Vagina (tissue), 2 donors: ENCODE measurements at places on chromosomes 1 and 21.

GRCh38 chr21:36990508-36991205 is 15.8 kb upstream of the RIPPLY3 start:
- no peak for DNase-seq

GRCh38 chr1:222370081-222370912 is 177.6 kb downstream of the HHIPL2 start:
- no peak for DNase-seq

- no peak for DNase-seq
Measured at GRCh38 chr21:44379515-44379848, 26.1 kb downstream of the TRPM2 start.

DNA sequence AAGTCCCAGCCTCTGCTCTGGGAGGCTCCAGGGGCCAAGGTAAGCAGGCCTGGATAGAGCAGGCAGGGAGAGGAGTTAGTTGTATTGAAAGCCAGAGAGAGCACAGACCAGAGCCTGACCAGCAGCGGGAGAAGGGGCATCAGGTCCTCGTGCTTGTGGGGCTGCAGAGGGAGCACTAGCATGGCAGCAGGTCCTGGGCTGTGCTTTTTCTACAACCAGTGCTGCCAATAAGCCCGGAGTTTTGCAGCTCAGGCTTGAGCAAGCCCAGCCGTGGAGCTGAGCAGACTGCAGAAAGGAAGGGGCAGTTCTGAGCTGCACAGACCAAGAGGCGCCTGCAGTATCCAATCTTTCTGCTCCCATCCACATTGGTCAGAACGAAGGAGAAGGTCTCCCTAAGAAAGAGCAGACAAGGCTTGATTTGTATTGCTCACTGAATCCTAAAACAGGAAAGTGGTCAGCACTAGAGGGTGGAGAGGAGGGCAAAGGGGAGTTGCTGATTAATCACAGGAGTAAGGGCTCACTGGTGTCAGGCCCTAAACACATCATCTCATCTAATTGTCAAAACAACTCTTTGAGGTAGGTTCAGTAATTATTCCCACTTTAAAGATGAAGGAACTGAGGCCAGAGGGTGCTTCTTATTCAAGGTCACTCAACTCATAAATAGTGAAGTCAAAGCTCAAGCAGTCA is 2.7 kb downstream of the DENND2D start:
- no peak for DNase-seq

- no peak for DNase-seq
Measured at GRCh38 chr21:33870768-33871167, 44.8 kb downstream of the ATP5PO start.

GRCh38 chr1:47647327-47647845 is 209.5 kb downstream of the FOXD2 start:
- DNase-seq = no peak

DNA sequence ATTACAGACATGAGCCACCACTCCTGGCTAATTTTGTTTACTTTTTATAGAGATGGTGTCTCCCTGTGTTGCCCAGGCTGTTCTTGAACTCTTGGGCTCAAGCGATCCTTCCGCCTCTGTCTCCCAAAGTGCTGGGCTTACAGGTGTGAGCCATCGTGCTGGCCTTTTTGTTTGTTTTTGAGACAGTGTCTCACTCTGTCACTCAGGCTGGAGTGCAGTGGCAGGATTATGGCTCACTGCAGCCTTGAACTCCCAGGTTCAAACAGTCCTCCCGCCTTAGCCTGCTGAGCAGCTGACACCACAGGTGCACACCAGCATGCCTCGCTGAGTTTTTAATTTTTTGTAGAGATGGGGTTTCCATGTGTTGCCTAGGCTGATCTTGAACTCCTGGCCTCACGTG is 49.1 kb downstream of the ADARB1 start:
- DNase-seq = no peak

GRCh38 chr1:204104331-204105130 is 31.6 kb downstream of the SOX13 start:
- DNase-seq = no peak

DNA sequence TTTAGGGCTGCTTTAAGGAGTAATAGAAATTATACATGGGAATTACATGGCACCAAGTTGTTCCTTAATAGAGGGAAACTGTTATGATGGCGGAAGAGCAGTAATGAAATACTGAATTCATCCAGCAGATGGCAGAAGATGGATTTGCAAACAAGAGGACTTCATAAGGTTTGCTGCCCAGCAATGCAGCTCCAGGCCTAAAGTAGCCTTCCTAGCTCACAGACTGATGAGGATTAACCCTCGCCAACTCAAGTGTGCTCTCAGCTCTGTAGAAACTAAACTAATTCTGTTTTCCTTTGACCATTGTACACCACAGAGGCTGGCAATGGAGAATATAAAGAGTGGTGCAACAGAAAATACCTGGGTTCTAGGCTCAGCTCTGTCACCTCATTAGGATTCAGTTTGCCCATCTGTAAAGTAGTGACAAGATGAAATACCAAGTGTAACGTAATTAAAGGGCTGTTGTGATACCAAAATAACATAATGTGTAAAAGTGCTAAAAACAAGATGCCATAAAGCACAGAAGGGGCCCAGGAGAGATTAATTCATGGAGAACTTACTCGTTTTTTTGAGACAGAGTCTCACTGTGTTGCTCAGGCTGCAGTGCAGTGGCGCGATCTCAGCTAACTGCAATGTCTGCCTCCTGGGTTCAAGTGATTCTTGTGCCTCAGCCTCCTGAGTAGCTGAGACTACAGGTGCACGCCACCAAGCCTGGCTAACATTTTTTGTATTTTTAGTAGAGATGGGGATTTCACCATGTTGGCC is 102.4 kb upstream of the SERBP1 start:
- no peak for DNase-seq

DNA sequence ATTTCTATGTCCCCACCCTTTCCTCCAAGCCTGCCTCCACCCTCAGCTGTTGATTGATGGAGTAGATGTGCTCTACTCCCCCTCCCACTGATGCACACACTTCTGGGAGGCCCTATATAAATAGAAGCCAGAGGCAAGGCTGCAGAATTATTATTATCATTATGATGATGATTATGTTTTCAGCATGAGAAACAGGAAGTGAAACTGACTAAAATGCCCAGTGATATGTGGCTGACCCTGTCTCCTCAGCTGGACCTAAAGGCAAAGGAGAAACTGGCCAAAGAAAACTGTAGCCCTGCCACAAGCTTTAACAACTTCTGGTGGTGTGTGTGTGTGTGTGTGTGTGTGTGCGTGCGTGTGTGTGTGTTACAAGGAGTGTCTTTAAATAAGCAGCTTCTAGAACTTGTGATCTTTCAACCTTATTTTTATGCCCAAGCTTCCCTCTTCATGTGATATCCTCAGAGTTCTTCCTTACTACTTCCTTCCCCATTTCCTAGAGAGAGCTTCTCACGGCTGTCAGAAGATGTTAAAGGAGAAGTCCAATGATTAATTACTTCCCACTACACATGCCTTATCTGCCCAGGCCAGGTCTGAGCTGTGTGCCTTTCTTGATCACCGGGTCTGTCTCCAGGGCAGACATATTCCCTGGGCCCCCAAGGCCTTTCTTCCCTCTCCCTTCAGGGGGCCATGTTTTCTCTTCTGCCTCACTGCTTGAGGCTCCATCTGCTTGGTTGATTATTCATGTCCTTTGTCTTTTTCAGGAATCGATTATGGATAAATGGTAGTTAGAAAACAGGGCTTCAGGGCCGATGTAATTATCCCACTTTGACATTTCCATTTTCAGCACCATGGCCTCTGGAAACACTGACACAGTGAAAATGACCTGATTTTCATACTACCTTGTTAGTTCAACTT is 11.6 kb upstream of the MAPKAPK2 start:
- DNase-seq = no peak

DNA sequence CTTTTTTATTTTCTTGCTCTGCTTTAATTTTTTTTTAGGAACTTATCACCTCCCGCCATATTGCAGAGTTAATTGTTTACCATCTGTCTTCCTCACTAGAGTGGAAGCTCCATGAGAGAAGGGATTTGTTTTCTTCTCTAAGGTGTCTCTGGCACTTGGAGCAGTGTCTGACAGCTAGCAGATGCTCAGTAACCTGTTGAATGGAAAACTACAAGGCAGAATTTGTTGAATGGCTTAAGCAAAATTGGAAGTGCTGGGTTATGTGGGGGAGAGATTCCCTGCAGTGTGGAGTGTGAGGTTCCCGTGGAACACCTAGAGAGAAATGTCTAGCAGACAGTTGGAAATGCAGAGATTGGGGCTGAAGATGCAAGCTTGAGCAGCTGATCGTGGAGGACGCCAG is 59.5 kb upstream of the PARP1 start:
- no peak for DNase-seq

- no peak for DNase-seq
Measured at GRCh38 chr1:110207831-110208230, 2.3 kb upstream of the KCNC4 start.

DNA sequence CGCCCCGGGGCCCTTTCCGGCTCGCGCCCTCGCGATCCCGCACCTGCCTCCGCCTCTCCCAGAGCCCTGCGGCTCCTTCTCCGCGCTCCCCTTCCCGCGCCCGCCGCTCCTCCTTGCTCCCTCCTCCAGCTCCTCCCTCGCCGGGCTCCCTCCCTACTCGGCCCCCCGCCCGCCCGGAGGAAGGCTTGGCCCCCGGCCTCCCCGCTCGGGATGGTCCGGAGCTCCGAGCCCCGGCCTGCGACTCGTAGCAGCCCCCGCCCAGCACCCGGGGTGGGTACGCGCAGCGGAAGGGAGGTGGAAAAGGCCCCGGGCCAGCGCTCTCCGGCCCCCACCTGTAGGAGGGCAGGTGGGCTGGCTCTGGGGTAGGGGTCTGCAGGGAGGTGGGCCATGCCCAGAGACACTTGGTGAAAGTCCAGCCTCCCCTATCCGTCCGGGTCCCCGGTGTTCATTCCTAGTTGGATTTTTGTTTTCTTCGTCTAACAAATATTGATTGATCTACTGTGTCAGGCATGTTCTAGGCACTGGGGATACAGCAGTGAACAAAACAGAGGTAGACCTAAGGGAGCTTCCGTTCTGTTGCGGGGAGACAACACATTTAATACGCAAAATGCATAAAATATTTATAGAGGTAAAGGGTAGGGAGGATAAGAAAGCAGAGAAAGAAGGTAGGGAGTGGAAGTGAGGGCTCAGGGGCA is at the start of gene HTR1D:
HTR1D (minus strand) TSS at position 82 of the 695 bp plus-strand sequence. CDS start 23,283 bp downstream, outside the sequence.
- DNase-seq = no peak

DNA sequence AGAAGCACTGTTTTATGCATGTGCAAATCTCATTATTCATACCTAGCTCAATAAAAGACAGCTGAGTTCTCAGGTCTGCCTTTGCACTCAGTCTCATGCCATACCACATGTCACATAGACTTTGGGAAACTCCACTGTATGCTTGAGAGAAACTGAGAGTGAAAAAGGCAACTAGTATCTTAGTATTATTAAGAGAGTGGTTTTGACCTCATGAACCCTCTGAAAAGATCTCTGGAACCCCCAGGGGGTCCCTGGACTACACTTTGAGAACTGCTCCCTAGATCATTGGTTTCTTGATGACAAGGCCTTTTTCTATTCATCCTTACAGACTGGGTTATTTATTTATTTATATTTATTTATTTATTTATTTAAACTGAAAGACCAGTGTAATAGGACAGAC is 3.7 kb upstream of the RHEX start:
- DNase-seq = no peak

- DNase-seq = no peak
Measured at GRCh38 chr1:90964444-90965035, 57.3 kb downstream of the ZNF644 start.

GRCh38 chr1:116679828-116680628 is 12.5 kb upstream of the IGSF3 start:
- no peak for DNase-seq

GRCh38 chr1:228554107-228554506 is 66.9 kb downstream of the RNF187 start:
- no peak for DNase-seq

- no peak for DNase-seq
Measured at GRCh38 chr1:21262293-21263051, 27.8 kb downstream of the ECE1 start.

DNA sequence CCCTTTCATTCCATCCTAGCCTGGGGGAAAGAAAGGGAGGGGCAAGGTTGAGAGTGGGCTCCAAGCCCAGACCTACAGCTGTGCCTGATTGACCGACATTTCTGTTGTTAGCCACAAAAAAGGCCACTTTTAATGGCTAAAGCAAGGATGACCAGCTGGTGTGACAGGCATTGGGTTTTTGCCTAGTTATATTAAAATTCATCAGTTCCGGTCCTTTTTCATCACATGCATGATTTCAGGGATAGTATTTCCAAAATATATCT is 192.3 kb downstream of the ZNF326 start:
- no peak for DNase-seq

DNA sequence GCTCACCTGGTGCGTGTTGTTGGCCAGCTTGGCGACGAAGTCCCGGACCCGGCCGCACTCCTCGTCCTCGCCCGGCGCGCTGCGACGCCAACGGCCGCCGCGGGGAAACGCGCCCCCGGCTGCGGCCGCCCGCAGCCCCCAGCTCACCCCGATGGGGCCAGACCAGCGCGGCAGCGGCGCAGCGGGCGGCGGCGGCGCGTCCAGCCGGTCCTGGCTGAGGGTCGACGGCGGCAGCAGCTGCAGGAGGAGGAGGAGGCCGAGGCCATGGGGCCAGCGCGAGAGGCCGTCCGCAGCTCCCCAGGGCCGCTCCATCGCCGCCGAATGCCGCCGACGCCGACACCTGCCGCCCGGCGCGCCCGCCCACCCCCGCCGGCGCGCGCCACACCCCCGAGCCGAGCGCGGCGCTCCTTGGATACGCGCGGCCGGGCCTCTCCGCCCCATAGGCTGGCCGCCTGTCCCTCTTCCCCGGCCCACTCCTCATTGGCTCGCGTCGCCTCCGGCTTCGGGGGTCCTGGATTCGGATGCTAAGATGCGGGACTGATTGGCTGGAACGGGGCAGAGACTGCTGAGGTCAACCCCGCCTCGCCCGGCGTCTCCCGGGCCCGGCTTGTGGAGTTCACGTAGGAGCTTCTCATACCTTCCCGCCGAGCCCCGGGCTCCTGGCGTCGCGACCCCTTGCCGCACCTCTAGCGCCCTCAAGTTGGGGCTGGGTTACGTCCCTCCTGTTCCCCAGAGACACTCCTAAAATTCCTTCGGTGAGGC is at the start of gene SORT1:
SORT1 (minus strand) TSS at position 338 of the 762 bp plus-strand sequence; CDS start at position 312, 26 bp downstream.
- no peak for DNase-seq

- no peak for DNase-seq
Measured at GRCh38 chr1:180612632-180613031, 19.2 kb upstream of the XPR1 start.

DNA sequence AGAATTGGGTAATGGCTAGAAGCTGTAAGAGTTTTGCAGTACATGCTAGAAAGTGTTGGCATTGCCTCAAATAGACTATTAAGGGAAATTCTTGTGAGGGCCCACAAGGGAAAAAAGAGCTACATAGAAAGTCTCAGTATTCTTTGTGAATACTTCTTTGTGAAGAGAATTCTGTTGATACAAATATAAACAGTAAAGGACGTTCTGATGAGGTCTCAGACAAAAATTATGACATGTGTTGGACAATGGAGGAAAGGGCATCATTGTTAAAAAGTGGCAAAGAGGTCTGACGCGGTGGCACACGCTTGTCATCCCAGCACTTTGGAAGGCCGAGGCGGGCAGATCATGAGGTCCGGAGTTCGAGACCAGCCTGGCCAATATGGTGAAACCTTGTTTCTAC is 458.9 kb downstream of the NCAM2 start:
- DNase-seq = no peak

GRCh38 chr1:41020654-41021053 is 871 bp downstream of the SLFNL1 start:
- no peak for DNase-seq

- no peak for DNase-seq
Measured at GRCh38 chr1:113783254-113784103, 24.2 kb upstream of the PHTF1 start.

- DNase-seq = peak; percentile 90
Measured at GRCh38 chr1:203556047-203556851, 62.3 kb downstream of the OPTC start.
